Stimulated activated CD8-positive, alpha-beta memory T cell treated with anti-CD3 and anti-CD28 coated beads, Interleukin-7, amount 100 ng/mL, for 4 hours (primary cell): ENCODE measurements at places on chromosomes 1 and 21.

DNA sequence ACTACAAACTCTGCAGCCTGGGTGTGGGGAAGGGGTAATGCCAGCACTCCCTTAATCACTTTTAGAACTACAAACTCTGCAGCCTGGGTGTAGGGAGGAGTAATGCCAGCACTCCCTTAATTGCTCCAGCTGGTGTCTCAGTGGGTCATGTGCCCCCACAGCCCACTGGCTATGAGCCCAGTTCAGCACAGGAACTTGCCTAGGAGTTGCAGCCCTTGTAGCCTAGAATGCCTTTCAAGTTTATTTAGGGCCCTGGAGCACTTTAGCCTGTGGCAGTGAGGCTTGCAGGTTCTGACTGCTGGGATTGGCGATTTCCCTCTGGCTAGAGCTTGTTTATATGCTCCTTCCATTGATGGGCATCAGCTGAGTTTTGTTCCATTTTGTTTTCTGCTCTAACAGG is 17.1 kb downstream of the VN1R5 start:
- no peak for DNase-seq

GRCh38 chr1:156420205-156421061 is 51.4 kb downstream of the RHBG start:
- no peak for DNase-seq

GRCh38 chr1:248886237-248886895 is 19.7 kb upstream of the PGBD2 start:
- DNase-seq, result no peak

GRCh38 chr1:174982971-174983689 is 16.6 kb upstream of the CACYBP start:
- DNase-seq, result no peak

DNA sequence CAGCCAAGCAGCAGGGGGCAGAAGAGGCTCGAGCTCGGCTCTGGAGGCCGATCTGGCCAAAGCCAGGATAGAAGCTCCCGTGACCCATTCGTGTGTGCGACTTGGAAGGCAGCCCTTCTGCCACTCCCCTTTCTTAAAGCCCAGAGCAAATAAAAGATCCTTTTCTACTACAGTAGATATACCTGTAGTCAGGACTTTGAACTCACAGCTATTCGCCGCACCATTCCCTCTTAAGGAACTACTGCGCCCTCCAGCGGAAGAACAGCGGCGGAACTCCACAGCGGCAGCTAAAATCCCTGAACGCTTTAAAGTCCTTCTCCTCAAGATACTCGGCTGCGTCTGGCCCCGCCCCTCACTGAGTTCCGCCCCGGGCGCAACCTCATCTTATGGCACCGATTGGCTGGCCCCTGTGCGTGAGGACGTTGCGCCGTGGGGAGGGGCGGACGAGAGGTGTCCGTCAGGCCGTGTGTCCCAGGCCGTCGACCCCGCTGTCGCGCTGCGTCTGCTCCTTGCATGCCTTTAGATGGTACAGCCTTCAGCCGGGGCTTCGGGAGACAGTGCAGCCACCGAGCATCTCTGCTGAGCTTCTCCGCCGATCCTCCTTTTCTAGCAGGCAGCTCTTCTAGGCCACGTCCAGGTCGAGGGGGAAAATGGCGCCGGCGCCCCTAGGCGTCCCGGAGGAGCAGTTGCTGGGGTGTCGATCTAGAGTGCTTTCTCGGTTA is at the start of gene LRIG2:
Gene LRIG2, plus strand, starts transcription at position 442 of the 722 bp plus-strand sequence. Its CDS starts 209 bp downstream, at position 651.
- peak; percentile 96 for DNase-seq

DNA sequence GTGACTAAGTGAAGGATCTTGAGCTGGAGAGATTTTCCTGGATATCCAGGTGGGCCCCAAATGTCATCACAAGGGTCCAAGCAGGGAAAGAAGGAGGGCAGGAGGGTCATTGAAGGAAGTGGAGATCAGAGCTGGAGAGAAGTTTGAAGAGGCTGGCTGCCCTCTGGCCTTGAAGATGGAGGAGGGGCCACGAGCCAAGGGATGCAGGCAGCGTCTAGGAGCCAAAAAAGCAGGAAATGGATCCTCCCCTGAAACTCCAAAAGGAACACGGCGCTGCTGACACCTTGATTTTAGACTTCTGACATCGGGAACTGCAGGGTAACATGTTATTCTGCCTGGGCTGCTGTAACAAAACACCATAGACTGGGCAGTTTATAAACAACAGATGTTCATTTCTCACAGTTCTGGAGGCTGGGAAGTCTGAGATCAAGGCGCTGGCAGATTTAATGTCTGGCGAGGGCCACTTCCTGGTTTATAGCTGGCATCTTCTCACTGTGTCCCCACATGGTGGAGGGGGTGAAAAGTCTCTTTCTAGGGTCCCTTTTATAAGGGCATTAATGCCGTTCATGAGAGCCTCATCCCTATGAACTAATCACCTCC is 28.8 kb upstream of the ZBTB21 start:
- no peak for DNase-seq
